T-helper 2 cell (primary cell): ENCODE measurements at places on chromosomes 3 and 15.

GRCh38 chr3:177618873-177619733 lies 421.8 kb upstream of the TBL1XR1 start:
- DNase-seq, result no peak

DNA sequence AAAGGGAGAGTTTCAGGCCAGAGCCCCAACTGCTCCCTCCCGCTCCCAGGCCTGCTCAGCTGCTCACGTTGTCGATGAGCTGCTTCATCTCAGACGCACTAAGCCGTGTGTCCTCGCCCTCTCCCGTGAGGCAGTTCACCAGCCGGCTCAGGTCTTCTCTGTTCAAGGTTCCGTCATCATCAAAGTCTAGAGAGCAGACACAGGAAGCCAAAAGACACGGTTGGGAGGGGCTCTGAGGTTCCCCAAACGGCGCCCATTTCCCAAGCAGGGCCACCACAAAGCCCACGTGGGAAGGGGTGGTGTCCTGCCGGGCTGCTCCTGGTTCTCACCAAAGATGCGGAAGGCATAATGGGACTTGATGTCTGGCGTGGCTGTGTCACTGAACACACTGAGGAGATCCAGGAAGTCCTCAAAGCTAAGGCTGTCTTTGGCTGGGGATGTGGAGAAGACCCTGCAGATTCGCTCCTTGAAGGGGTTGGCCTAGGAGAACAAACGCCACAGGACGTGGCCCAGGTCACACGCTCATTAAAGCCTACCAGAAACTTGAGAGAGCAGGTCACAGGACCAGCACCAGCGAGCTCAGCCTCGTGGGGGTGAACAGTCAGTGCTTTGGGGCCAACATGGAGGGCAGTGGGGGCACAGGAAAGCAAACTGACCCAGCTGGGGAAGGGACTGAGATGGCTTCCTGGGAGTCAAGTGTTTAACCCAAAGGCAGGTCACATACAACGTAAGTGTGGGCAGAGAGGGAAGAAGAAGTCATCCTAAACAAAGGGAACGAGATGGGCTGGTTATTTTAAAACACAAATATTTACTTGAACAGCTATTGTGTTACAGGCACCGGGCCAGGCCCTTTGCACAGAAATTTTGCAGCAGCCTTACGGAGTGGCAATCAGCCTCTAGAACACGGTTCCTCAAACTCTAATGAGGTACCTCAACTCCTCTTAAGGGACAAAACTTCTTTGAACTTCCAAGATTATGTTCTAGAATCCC lies 2.4 kb downstream of the CIB1 start:
- DNase-seq, result peak; percentile 50

- DNase-seq, result no peak
These were observed 107.8 kb downstream of the LIPC start for GRCh38 chr15:58539548-58539947.

- DNase-seq, result no peak
These were observed 708 bp upstream of the PTPN23 start for GRCh38 chr3:47380026-47380600.

DNA sequence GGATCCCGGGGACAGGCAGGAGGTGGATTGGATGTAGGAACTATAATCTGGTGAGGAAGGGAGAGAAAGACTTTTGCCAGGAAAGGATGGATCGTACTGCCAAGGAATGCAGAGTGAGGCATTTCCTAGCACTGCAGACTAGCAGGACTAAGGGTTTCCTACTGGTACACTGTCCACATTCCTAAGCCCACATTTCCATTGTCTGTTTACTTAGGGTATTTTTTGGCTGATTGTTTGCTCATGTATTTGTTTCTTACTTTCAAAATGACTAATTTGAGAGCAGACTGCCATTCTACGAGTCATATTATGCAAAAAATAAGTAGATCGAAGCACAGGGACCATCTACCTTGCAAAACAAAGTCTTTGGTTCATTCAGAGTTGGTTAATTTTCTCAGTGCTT lies 1029.5 kb upstream of the NR2F2 start:
- DNase-seq, result no peak

DNA sequence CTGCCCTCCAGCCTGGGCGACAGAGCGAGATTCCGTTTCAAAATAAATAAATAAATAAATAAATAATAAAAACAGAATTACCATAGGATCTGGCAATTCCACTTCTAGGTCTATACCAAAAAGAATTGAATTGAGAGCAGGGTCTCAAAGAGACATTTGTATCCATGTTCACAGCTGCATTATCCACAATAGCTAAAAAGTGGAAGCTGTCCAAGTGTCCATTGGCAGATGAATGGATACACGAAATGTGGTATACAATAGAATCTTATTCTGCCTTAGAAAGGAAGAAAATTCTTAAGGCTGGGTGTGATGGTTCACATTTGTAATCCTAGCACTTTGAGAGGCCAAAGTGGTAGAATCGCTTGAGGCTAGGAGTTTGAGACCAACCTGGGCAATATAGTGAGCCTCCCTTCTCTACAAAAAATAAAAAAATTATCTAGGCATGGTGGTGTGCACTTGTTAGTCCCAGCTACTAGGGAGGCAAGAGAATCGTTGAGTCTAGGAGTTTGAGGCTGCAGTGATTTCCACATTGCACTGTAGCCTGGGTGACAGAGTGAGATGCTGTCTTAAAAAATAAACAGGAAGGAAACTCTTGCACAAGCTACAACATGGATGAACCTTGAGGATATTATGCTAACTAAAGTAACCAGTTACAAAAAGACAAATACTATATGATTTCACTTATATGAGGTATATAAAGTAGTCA lies 24.2 kb downstream of the PFKFB4 start:
- DNase-seq, result no peak

DNA sequence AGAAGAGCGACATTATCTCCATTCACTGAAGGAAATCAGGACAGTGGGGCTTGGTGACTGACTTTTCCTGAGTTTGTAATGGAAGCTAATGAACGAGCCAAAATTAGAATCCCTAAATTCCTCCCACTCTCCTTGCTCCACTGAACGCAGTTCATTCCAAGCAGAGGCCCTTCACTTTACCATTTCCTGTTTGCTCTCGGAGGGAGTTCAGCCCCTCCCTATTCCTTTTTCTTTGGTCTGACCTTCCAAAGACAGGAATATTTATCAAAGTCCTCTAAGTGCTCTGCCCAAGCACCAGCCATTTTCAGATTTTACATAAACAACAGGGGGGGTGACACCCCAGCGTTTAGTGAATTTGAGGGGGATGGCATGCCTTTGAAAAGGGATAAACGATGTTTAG lies 24.0 kb upstream of the PTPRG start:
- no peak for DNase-seq
